Stimulated activated CD8-positive, alpha-beta memory T cell treated with anti-CD3 and anti-CD28 coated beads, Interleukin-2, amount 100 ng/mL, for 1 hour (primary cell): ENCODE measurements at places on chromosomes 7 and 10.

- DNase-seq = no peak
These were observed 59.1 kb upstream of the SMNDC1 start for GRCh38 chr10:110363572-110364411.

DNA sequence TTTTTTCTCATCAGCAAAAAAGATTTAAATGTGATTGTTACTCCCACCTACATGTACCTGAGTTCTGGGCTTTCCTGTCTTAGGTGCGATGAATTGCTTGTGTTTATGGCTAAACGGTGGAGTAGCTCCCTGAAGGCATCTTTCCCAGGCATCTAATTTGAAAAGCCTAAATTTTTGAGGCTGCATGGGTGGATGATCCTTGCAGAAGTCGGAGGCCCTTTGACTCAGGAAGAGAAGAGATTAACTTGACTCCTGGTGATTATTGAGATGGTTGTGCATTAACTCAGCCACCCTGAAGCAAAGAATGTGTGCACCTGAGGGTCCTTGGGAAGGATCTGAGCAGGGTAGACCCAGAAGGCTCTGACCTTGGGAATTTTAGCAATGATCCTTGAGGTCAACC, 155.6 kb upstream of the SEMA3C start:
- DNase-seq = no peak

DNA sequence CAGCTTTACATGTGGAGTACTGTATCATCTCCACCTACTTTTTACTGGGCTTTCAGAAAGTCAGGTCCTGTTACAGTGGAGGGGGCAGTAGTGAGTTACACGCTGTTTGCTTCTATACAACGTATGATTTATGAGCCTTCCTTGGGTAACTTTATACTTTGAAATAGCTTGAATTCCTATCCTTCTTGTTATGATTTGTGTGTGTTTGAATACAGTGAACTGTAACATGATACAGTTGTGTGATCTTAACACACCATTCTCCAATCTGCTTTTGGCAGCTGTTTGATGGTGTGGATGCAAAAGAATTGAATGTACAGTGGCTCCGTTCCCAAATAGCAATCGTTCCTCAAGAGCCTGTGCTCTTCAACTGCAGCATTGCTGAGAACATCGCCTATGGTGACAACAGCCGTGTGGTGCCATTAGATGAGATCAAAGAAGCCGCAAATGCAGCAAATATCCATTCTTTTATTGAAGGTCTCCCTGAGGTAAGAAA, 41.7 kb downstream of the SP8 start:
- no peak for DNase-seq

DNA sequence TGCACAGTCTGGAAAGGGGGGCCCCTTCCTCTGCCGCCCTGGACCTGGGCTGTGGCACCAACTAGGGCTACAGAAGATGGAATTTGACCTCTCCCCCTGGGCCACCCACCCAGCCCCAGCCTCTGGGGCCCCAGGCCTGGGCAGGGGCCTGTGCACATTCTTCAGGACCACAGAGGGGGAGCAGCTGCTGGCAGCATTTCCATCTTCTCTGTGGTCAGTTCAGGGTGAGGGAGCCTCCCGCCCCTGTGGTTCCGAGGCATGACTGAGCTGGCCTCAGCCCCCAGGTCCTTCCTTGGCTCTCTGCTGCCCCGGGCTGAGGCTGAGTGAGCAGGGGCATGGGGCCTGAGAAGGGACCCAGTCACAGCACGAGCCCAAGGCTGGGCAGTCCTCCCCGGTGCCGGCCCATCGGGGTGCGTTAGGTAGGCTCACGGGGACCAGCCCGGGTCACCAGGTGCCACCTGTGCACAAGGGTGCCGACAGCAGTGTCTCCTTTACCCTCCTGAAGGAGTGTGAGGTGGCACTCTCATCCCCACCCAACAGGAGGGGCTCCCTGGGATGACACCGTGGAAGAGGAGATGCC, 63.2 kb downstream of the UNCX start:
- no peak for DNase-seq

DNA sequence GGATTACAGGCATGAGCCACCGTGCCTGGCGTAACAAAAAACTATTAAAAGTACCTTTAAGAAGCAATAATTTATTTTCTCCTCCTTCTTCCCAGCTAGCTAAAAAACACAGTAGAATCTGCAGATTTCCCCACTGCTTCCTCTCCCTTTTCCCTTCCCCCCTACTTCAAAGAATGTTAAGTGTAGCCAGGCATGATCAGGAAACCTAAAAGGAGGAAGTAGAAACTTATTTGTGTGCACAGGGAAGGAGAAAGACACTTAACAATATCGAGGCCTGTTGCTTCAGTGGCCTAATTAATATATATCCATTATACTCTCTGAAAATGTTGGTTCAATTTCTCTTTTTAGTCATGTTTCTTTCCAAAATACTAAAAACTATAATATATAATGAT, 127.7 kb downstream of the NRBF2 start:
- DNase-seq = no peak

- no peak for DNase-seq
These were observed 299.8 kb downstream of the KLF6 start for GRCh38 chr10:3485057-3485686.

DNA sequence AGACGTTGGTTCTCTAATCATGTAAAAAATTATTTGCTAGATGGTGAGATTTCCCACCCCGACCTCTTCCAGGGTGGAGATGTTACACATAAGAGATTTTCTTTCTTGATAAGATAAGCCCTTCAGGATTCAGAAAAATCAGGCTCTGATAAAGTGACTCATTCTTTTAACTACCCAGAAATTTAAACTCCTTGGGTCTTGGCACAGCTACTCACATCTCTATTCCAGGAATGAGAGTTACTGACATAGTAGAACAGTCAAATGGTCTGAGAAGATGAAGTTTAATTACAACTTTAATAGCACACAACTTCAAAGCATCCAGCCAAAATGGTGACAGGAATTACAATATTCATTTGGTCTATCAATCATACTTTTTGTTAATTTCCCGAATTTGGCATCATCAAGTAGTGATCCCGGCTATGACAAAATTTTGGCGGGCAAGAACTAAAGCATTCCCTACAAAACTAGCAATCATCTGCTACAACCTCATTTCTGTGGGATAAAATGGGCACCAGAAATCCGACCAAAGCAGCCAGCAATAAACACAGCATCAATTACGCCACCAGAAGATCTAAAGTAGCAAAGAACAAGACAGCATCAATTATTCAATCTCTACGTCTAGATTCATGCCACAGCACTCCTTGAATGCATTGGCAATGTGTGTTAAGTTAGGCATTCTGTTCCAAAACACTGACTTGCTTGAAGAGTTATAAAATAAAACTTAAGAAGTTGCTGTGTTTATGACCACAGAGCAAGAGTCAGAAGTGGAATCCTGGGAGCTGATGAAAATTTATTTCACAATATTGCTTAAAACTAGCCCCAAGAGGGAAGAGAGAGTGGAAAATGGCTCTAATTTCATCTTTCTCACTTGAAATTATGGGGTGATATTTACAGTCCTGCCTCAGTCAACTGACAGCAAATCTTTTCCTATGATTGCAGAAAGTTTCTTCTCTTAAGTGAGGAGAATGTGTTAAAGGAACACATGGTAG, 565.7 kb upstream of the ANKRD30A start:
- DNase-seq = no peak
